B cell (primary cell): ENCODE measurements at places on chromosomes 3 and 15. TPM values are rescaled to one million over a fixed set of nuclear protein-coding genes. Genes with fewer than 3 reads are reported as not detected.

SLC22A14 gene
- polyA plus RNA-seq = 0.06 TPM in 1 of 2 replicates, not detected in the other

CHRM5 gene
- not detected in 2 replicates for polyA plus RNA-seq

CCDC39 gene
- polyA plus RNA-seq = not detected in 2 replicates

MITF gene
- 0.07 and 0.10 TPM in 2 replicates for polyA plus RNA-seq

DNA sequence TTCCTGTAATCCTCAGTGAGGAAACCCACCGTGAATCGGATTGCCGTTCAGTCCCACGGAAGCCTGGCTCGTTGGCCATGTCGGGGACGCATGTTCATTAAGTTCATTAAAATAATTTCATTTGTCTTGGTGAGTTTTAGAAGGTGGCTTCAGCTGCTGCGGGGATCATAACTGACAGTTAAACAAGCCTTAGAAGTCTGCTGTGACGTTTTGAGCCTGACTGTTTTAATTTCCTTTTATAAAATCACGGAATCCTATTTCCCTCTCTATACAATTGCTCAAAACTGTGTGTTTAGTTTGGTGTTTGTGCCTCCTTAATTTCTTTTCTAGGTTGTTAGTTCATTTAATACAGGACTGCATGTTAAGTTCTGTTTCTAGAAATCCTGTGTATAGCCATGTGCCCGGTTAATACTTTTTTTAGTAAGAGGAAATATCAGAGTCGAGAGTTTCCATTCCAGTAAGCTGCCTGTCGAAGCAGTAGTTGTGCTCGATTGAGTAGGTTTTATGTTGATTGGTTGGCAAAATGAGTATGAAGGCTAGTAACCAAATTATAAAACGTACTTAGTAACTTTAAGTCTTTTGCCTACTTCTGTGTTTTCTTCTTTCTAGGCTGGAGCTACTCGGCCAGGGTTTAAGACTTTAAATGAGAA lies 705 bp downstream of the NIPA2 start:
- peak; percentile 79 for DNase-seq

DNA sequence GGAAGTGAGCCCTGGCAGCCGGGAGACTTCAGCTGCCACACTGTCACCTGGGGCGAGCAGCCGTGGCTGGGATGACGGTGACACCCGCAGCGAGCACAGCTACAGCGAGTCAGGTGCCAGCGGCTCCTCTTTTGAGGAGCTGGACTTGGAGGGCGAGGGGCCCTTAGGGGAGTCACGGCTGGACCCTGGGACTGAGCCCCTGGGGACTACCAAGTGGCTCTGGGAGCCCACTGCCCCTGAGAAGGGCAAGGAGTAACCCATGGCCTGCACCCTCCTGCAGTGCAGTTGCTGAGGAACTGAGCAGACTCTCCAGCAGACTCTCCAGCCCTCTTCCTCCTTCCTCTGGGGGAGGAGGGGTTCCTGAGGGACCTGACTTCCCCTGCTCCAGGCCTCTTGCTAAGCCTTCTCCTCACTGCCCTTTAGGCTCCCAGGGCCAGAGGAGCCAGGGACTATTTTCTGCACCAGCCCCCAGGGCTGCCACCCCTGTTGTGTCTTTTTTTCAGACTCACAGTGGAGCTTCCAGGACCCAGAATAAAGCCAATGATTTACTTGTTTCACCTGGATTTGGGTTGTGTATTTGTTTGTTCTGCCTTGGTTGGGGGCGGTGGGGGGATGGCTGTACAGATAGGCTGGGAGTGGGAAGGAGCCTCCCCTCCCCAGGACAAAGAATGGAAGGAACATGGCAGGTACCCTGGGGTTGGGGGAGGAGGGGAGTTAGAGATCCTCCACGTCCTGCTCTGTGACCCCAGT lies 2.9 kb upstream of the GRM2 start:
- no peak for DNase-seq

GRCh38 chr15:100763835-100764750 lies 115.5 kb upstream of the ALDH1A3 start:
- no peak for DNase-seq

DNA sequence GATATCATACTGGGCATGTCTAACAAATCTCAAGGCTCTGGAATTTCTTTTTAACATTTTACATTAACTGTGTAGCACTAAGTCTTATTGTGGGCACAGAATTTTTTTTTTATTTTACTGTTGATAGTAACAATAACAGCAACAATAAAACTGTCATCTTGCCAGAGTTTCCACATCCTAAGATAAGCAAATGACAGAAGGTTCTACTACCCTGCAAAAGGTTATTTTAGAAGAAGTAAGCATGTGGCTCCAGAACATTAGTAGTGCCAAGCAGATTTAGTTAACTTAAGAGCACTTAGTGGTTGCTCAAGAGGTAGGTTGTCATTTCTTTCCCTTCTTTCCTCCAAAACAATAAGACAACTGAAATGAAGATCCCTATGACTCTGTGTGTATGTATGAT lies 743.0 kb upstream of the CBLB start:
- no peak for DNase-seq

DNA sequence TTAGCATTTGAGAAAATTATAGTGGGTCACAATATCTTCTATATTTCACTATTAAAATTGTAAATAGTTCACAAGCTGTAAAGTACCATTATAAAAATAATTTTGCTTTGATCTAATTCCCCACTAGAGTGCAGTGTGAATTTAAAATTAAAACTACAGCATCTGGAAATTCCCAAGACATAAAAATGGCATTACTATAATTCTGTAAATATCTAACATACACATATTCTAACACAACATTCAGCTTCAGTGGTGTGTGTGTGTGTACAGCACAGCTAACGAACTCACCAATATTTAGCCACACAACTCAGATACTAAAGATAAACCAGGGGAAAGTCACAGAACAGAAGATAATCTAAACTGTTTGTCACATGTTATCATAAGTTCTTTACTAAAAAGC lies 424.9 kb upstream of the ZNF385D start:
- DNase-seq = no peak

DNA sequence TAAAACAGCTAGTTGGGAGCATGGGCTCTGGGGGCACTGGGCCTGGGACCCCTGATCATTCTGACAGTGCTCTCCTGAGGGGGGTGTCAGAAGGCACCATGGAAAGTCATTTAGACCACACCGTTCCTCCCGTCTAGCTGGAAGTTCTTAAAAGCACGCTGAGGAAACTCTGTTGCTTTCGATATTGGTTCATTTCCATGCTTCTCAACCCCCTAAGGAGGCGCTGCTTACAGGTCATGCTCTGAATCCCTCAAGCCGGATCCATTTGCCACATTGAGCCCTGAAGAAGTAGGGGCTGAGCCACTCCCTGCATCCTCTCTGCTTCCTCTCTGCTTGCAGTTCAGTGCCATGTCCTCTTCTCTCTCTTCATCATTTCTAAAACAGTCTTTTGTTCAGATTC lies 187.2 kb downstream of the CACNA2D3 start:
- DNase-seq = no peak

GRCh38 chr3:51535146-51536019 lies 3.1 kb upstream of the RAD54L2 start:
- no peak for DNase-seq

- DNase-seq = no peak
Measured at GRCh38 chr3:119331661-119332060, 37.5 kb downstream of the ARHGAP31 start.

- peak; percentile 72 for DNase-seq
Measured at GRCh38 chr15:43253431-43254403, 13.0 kb downstream of the TGM5 start.

GRCh38 chr3:119592861-119593260 lies 4.8 kb upstream of the PLA1A start:
- DNase-seq = no peak

DNA sequence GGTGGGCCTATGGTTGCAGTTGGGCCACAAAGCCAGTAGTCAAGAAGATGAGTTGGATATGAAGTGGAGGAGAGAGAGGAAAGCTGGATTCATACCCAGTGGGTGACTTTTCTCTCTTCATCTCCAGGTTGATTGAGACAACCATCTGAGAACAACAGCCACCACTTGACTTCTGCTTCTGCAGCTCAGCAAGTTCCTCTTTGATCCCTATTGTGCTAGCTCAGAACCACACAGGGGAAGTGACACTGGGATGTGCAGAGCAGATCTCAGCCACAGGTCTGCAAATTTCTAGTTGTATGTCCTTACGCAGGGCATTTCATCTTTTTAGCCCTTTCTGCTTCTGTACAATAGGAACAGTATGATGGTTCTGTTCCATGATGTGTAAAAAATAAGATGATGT lies 459.2 kb upstream of the ARRDC4 start:
- DNase-seq = no peak

DNA sequence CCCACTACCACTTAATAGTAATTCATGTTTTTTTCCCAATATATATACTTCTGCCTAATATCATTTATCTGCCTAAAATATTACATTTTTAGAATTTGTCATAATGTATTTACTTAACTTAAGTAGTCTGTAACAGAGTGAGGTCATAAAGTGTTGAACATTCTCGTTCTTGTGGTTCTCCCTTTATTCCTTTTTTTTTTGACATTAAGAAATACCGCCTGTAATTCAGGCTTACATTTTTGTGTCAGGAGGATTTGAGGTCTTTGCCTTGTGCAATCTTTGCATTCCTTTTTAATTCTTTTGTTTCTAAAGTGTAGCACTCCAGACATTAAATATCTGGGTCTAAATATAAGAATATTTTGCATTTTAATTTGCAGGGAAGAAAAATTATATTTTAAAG lies 315.4 kb downstream of the PTPRG start:
- DNase-seq = no peak

DNA sequence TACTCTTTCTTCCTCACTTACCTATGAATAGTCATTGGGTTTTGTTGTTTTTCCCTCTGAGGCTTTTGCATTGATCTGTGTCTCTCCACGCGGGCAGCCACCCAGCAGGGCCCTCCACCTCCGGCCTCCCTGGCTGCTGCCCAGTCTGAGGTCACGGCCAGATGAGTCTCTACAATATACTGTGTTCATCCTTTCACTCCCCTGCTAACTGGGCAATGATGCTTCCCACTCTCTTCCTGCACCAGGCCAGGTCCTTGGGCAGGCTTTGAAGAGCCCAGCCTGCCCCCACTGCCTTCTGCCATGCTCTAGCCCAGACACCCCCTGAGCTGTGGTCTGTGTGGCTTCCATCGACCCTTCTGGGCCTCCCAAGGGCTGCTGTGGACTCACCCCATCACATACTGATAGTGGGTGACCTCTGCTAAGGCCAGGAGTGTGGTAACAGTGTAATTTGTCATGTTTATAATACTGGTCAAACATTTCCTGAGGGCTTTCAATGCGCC lies 18.0 kb downstream of the PDIA5 start:
- no peak for DNase-seq
